ENCODE measurements at places on chromosomes 1 and 21.

GRCh38 chr1:70966018-70966638 lies 81.5 kb downstream of the PTGER3 start:
- DNase-seq = no peak

GRCh38 chr1:51638350-51638749 lies 21.5 kb downstream of the OSBPL9 start:
- DNase-seq = no peak

DNA sequence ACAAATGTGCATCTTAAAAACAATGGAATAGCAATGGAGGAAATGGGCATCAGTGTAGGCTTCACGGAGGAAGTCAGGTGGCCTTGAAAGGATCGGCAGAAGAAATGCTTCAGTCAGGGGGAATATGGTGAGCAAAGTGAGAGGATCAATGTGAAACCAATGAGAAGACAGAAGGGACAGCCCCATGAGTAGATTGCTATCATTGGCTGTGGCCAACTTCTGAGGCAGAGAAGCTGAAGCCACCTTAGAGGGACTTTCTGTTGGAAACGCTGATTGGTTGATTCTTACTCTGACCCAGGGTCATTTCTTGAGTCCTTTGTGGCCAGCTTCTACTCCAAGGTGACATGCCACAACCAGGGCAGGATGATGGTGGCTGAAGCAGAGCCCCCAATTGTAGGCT lies 130.7 kb upstream of the ZNF648 start:
- no peak for DNase-seq

DNA sequence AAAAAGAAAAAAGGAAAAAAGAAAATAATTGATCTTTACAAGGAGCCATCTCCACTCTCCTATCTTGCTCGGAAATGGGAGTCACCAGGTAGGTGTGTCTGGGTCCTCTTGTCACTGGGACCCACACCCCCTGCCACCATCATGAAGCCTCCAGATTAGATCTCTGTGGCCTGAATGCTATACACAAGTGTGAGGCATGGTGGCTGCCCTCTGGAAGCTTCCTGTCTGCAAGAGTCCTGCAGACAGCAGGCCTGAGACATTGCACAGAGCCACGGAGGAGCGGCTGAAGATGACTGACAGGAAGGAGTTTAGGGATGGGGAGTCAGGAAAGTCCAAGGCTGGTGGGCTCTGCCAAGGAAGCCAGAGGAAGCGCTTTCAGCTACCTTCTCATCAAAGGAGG lies 16.2 kb downstream of the CDK18 start:
- no peak for DNase-seq

- DNase-seq = no peak
Measured at GRCh38 chr1:223647249-223647648, 18.3 kb downstream of the CAPN8 start.

GRCh38 chr1:111467865-111468716 lies 5.7 kb upstream of the C1orf162 start:
- no peak for DNase-seq

GRCh38 chr1:202133001-202133400 lies 10.3 kb downstream of the GPR37L1 start:
- DNase-seq = no peak

DNA sequence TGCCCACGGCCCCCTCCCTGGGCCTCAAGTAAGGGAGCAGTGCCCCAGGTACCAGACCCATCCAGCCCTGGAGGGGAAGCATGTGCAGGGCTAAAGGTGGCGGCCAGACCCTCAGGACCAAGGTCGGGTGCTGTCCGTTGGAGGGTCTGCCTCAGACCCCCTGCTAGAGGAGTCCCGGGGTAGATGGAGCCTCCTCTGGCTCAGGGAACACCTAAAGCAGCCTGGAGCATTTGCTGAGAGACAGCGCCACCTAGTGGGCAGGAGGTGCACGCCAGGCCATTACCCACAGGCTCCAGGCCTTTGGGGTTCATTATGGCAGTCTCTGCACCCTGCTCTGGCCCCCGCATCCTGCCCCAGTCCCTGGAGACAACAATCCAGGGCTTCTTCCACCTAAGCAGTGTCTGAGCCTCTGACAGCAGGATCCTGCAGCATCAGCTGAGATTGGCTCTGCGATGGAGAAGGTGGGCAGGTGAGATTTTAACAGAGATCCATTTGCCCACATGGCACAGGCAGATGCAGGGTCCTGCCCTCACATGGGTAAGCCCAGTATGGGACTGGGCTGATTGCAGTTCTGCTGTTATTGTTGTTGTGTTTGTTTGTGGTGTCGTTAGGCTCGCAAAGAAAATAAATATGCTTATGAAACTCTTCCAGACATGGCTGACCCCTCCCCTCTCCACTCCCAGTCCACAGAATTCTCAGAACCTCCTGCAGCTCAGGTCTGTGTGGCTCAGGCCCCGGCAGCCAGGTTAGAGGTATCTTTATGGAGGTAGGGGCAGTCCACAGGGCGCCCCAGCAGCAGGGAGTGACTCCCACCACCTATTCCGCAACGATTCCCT lies 42.4 kb downstream of the CTNNBIP1 start:
- DNase-seq = peak; percentile 45

GRCh38 chr1:171817511-171818265 lies 23.6 kb upstream of the DNM3 start:
- DNase-seq = no peak

- DNase-seq = no peak
Measured at GRCh38 chr21:42378418-42378817, 12.1 kb upstream of the TFF1 start.

GRCh38 chr1:15454256-15454655 lies 2.3 kb upstream of the CELA2A start:
- DNase-seq = no peak

DNA sequence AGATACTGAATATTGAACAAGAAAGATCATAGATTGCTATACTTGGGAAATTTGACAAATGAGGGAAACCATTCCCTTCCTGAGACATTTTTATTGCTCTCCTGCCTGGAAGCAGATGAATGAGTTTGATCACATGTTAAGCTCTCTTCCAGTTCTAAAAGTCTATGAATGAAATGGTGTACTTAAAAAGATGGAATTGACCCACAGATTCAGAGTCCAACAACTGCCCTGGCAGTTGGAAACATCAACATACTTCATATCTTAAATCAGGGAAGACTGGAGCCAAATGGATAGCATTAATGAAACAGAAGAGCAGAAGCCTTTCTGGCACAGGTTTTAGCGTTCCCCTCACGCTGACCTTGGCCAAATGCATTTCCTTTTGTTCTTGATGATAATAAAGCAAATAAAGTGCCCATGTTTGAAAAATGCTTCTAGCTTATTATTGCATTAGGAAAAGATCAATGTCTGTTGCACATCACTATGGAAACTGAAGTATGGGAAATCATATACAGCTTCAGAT lies 142.6 kb downstream of the ESRRG start:
- DNase-seq = no peak

DNA sequence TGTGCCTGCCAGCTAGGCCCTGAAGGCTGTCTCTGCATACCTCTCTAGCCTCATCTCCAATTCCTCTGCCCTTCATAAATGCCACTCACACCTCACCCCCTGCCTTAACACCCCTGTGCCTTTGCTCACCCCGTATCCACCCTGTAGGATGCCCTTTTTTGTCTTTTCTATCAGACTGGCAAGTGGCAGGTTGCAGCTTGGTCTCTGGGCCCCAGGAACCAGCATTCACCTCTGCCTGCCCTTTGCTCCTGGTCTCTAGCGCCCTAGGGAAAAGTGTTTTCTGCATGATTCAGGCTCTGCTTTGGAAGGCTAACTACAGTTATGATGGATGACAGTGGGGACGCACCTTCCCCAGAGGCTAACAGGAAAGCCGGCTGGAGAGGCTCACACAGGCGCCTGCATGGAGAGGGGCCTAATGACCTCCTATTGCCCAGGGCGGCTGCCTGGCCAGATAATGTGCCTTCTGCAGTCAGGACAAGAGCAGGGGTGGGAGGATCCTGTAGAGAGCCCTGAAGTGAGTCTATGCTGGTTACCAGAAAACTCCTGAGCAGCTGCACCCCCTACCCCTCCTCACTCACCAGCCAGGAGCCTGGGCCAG lies 11.2 kb downstream of the KANK4 start:
- DNase-seq = no peak

GRCh38 chr21:37748351-37748750 lies 167.9 kb downstream of the KCNJ6 start:
- DNase-seq = no peak

DNA sequence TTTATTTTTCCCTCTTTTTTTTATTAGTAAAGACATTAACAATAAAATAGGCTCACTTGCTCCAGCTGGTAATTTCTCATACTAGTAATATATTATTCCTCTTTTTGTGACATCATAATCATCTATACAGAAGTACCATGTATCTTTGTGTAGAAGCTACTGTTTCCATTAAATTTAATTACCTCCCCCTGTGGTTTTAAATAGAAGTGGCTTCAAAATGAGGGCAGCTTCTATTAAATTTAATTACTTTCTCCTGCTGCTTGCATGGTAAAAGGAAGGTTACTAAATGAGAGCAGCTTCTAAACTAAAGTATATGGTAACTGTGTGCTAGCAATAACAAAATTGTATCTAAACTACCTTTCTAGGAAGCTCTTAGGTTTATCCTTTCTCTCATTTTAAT lies 94.0 kb downstream of the DPYD start:
- DNase-seq = no peak

DNA sequence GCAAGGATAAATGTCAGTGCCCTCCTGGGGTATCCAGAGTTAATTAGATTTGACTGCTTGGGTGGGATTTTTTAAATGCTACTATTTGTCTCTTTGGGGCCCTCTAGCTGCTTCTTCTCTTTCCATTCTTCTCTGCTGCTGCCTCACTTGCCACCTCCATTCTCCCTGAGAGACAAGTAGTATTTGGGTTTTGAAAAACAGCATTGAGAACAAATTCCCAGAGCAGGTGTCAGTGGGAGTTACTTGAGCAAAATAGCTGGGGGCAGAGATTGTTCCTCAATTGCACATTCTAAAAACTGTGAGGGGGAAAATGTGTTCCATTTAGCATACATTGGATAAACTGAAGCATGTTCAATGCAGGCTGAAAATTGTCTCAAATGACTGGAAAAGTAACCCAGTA lies 286.5 kb downstream of the CACNA1E start:
- DNase-seq = no peak

DNA sequence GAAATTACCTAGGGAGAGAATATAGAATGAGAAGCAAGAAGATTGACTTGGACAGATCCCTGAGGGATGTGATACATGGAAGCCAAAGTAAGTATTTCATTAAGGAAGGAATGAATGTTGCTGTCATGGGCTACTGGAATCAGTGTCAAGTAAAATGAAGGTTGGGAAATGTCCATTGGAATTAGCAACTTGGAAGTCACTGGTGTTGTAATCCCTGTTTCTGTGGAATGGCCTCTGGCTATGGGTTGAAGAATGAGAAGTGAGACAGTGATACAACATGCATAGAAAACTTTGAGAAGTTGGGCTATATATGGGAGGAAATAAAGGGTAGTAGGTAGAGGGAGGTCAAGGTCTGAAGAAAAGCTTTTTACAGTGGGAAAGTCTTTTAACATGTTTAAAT lies 54.7 kb downstream of the CCDC18 start:
- no peak for DNase-seq

GRCh38 chr1:205917466-205918238 lies 25.6 kb downstream of the SLC26A9 start:
- DNase-seq = no peak

DNA sequence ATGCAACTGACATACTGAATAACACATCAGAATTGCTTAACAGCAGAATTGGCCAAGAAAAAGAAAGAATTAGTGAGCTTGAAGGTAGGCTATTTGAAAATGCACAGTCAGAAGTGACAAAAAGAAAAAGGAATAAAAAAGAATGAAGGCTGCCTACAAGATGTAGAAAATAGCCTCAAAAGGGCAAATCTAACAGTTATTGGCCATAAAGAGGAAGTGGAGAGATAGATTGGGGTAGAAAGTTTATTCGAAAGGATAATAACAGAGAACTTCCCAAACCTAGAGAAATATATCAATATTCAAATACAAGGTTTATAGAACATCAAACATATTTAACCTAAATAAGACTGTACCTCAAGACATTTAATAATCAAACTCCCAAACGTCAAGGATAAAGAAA lies 67.5 kb downstream of the ATP6V1G3 start:
- DNase-seq = no peak

DNA sequence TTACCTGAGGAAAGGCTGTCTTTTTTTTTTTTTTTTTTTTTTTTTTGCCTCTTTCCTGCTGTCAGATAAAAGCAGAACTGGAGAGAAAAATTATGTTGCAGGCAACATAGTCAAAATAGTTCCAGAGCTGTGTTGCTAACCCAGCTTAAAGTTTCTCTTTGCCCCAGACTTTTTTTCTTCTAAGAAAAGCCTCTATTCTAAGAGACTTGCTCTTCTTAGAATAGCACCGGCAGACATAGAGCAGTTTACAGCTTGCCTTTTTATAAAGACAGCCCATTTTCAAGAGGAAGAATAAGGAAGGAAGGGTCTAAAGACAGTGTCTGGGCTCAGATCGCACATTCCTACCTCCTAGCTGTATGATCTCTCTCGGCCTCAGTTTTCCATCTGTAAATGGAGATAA lies 88.7 kb downstream of the TENT5C start:
- no peak for DNase-seq

DNA sequence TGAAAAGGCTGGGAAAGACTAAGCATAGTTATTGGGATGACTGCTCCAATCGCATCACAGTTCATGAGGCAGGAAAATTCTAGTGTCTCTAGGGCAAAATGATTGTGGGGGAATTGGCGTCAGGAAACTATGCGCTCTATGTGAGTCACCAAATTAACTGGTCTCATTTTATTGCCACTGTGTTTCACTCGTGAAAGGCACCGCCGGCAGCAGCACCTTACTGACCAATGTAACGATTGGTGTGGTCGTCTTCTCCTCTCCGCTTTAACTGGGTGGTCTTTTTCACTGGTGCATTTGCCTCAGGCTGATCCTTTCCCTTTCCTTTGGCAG lies 83.5 kb downstream of the SPAG17 start:
- no peak for DNase-seq

- no peak for DNase-seq
Measured at GRCh38 chr1:242467556-242468145, 56.8 kb downstream of the PLD5 start.

DNA sequence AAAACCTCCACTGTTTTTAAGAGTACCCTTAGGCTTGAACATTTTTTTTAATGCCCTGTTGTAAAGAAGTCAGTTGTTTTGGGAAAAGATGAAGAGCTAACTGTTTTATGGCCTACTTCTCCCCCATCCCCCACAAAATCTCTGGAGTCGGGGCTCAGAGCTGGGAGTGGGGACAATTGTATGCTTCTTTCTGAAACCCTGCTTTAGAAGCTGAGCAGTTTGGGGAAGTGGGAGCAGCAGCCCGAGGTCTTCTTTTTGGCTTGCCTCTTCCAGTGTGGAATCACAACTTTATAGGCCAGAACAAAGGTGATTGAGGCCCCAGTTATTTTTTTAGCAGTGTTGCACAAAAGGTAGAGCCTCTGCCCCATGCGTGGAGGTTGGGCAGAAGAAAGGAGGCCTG lies 25.2 kb downstream of the PPP2R5A start:
- no peak for DNase-seq

- no peak for DNase-seq
Measured at GRCh38 chr1:158177700-158178450, 2.8 kb upstream of the CD1D start.

- no peak for DNase-seq
Measured at GRCh38 chr1:89602871-89603404, 30.0 kb upstream of the LRRC8C start.
